Stimulated activated CD8-positive, alpha-beta memory T cell treated with anti-CD3 and anti-CD28 coated beads, Interleukin-7, amount 100 ng/mL, for 1 hour (primary cell): ENCODE measurements at places on chromosomes 16 and 17.

DNA sequence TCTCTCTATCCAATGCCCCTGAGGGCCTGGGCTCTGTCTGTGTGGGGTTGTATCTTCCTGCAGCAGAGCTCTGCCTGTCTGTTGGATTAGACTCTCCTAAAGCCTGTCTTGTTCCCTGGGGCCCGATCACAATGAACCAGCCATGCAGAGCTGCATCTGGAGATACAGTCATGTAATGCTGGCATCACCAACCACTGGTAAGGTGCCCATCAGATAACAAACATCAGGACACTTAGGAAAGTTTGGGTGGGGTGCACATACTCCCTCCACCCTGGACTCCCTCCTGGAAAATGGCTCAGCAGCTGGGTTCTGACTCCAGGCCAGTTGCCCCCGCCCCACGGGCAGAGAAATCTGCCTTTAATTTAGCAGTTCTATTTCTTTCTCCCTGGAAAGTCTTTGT lies 61.3 kb upstream of the BRD7 start:
- DNase-seq: no peak

DNA sequence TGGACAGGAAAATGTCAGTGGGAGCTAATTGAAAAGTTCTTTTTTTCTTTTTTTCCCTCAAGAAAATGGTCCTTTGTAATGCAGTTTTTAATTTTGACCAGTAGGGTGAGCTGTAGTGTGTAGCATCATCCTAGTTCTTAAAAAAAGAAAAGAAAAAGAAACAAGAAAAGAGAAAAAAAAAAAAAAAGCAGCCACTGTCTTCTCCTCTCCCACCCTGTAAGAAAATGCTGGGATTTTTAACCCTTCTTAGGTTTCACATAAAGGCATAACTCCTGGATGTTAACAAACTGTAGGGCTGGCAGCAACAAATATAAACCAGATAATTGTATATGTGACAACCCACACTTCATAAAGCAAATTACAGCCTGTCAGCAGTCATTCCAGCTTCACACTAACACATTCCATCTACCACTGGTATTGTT lies 78.1 kb downstream of the SKAP1 start:
- DNase-seq: no peak

DNA sequence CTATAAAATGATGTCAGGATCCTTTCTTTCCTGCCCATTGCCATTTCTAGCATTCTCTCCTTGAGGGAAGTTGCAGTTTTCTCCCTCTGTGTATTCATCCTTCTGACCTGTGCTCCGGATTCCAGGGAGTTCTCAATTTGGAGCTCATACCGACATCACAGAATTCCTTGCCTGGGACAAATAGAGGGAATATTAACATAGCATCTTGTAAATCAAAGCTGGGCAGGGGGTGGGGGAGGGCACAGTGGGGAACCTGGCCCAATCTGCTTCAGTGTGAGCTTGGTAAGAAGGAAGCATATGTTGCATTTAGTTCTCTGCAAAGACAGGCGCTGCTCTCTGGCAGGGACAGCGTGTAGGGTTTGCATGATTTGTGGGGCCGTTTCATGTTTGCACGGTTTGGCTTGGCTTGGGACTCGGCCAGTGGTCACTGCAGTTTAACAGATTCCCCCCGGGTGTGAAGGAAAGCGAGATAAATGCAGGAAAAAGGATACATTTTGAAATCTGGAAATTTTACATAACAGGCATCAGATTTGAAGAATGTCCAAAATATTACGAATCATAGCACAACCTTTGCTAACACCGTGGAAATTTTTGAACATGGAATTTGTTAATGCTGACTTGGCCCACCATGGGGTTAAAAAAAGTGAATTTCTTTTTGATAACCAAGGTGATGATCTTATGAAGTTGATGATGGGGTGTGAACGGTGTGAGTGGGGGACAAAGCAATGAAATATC lies 178.0 kb downstream of the WWOX start:
- DNase-seq: no peak

DNA sequence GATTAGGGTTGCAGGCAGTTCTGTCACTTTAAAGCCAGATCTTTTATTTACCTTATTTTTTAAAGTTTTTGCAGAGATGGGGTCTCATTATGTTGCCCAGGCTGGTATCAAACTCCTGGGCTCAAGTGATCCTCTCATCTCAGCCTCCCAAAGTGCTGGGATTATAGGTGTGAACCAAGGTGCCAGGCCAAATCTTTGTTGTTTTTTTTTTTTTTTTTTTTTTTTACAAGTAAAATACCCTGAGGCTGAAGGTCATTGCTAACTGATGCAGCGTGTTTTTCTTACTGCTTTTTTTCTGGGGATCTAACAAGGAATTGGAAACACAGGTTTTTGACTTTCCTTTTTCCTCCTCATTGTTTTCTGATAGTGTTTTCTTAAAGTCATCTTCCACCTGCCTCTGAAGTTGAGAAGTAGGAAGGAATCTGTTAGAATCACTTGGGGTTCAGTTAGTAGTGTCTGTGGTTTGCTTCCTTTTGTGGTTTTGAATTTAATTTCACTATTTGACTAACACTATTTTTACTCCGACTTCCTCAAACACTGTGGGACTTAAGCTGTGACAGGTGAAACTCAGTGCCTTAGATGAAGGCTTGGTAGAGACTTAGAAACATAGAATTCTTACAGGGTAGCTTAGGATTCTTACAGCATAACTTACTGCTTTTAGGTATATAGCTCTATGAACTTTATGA lies 22.2 kb downstream of the CLTC start:
- no peak for DNase-seq

- DNase-seq: no peak
Observed at GRCh38 chr16:52740766-52741165, 193.8 kb upstream of the TOX3 start.

DNA sequence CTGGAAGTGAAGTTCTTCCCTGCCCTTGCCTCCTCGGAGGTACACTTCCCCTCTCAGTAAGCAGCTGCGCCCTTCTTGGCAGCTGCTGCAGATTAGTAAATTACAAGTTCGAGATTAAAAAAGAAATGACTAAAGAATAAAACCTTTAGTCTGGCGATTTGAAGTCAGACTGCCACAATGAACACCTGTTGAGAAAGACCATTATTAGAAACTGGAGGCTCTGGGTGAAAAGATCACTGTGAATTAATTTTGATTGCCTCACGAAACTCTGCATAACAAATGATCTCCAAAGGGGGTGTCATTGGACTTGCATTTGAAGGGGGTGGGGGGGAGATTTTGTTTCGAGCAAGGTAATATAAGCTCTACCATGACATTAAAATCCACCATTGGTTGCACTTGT lies 39.3 kb downstream of the SALL1 start:
- no peak for DNase-seq
